ENCODE measurements at places on chromosomes 2 and 18.

DNA sequence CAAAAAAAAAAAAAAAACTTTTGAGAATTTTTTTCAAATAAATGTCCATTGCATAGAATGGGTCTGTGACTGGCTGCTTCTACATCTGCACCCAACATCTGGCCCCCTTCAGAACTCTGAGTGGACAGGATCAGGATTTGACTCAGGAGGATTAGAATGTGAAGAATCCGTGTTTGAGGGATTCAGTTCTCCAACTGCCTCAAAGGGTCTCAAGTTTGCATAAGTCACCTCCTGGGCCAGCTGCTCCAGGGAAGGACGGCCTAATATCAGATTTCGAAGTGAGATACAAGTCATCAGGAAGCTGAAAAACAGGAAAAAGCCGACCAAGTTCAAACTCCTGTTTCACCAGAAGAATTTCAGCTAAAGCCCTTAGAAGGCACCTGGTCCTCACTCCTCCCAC lies 10.9 kb downstream of the MAT2A start:
- DNase-seq = no peak

DNA sequence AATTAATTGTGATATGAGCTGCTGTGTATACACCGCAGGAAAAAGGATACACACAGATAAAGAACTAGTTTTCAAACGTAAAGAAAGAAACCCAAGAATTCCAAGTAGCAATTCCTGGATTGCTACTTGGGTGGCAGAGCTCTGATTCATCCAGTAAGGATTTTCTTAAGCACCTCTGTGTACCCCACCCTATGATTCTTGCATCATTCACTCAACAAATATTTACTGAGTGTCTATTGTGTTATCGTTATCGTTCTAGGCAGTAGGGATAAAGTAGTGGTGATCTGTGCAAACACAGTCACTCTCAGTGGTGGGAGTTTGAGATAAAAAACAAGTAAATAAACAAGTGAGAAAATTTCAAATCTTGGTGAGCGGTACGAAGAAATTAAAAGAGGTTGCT lies 4.9 kb upstream of the TMEM200C start:
- DNase-seq = no peak

DNA sequence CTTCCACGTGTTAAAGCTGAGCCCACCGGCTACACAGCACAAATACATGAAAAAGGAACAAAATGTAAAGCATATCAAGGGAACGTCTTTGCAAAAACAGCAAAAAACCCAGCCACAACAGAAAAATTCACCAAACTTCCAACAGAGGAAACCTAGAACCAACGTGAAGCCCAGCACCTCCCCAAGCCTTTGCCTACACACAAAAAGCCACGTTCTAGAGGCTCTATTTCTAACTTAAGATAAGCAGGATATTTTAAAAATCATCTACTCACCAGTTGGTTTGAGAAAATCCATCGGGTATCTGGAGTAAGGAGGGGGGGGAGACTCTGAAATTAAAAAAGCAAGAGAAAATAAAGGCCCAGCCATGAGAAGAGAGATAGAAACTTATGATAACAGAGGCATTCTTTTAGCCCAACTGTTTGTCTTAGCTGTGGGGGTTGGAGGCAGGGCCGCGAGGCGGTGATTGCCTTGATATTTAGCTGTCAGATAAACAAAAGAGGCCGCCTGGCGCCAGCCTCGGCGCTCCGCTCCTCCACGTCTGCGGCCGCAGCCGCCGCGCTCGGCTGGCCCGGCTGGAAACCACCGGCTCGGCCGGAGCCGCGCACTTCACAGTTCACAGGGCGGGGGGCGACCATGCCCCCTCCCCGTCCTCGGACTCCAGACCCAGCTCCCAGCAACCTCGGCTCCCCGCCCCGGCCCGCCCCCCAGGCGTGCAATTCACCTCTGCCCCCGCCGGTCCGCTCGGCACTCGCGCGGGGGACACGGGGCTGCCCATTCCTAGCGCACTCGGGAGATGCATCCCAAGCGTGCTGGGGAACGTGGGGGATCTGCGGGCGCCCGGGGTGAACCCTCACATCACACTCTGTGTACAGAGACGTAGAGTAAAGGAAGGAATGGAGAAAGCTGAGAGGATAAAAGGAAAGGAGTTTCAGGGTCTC lies 2.4 kb downstream of the SMAD7 start:
- DNase-seq = no peak

DNA sequence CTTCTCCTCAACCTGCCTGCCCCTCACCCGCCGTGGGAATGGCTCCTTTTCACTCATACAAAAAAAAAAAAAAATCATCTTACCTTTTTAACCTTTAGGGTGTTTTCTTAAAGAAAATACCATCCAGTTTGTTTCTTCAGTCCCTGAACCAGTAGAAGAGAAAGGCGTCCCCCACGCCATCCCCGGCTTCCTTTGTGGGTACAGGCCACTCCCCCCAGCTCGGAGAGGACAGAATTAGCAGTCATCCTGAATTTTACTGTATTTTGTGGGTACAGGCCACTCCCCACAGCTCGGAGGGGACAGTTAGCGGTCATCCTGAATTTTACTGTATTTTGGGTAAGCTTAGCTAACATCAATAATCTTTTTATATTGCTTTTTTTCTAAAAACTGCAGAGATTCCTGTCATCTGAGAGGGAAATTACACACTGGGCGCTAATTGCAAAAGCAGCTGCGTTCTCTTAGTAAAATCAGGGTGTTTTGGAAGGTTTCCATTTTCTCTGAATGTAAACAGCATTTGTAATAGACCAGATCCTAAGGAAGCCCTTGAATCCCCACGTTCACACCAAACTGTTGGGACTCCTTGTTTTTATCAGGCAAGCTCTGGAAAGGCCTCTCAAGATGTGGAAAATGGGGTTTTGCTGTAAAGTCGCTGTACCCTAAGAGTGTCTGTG lies 72.5 kb downstream of the NFATC1 start:
- no peak for DNase-seq

Measured in stimulated activated CD4-positive, alpha-beta T cell treated with anti-CD3 and anti-CD28 coated beads, Interleukin-1b, Interleukin-23, amount 100 ng/mL, for 1 hour (primary cell).